ENCODE measurements at places on chromosomes 16 and 17.

- no peak for DNase-seq
These were observed 104.4 kb upstream of the CACNG5 start for GRCh38 chr17:66730461-66730923.

DNA sequence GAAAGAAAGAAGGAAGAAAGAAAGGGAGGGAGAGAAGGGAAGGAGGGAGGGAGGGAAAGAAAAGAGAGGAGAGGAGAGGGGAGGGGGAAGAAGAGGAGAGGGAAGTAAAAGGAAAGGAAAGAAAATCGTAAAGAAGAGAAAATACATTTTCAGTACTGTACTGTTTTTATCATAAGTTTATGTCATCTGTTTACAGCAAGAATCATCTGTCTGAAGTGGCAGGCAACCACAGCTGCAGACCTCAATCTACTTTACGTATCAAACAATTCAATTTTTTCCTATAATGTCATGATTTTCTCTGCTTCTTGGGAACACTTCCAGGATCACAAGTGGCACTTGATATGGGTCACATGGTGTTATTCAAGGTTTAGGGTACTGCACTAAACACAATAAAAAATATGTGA, 58.3 kb downstream of the USP32 start:
- no peak for DNase-seq

DNA sequence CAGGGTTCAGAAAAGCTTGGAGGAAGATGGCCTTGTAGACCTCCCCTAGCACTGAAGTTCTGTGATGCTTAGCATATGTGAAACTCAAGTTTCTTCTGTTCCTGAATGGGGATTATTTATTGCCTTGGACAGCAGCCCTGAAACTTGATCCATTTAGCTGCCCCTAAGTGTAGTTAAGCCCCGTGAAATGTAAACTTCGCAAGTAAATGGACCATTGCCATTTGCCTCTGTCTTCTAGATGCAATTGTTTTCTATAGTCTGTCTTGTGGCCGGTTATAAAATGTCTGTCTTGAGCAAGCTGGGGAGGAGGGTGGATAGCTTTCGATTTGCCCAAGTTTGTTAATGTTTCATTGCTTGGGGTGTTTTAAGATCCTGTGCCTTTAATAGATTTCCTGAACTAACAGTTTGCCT, 261.8 kb downstream of the CDH13 start:
- DNase-seq = no peak

- no peak for DNase-seq
These were observed 54.8 kb downstream of the PSMD12 start for GRCh38 chr17:67311575-67311974.

GRCh38 chr16:21646091-21646490, 6.3 kb downstream of the IGSF6 start:
- no peak for DNase-seq

- no peak for DNase-seq
These were observed 46.4 kb downstream of the NKD1 start for GRCh38 chr16:50594308-50595260.

DNA sequence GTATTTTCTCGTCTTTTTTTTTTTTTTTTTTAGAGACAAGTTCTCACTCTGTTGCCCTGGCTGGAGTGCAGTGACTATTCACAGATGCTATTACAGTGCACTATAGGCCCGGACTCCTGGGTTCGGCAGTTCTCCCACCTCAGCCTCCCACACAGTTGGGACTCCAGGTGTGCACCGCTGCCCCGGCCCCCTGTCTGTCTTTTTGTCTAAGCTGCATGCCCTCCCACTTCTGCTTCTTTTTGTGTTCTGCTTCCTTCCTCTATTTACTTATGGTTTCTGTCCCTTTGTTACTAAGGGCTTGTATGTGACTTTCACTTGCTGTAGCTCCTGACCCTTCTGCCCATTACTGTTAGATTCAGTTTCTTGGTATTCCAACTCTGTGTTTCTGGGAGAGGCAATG, 20.5 kb downstream of the SLC7A6 start:
- no peak for DNase-seq

DNA sequence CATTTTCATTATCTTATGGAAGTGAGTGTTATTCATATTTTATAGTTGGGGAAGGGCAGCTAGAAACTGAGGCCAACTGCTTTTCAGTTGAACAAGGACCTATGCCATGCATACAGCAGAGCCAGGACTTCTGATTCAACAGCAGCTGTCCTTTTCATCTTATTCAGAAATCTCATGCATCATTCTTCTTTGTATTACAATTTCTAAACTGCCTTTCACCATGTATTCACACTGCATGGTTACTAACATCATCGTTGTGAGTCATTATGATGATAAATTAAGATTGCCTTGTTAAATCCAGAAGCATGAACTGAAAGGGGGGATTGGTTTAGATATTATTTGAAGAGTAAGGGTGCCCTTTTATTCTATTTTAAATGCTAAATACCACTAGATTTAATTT, 1470.1 kb upstream of the GOT2 start:
- no peak for DNase-seq

DNA sequence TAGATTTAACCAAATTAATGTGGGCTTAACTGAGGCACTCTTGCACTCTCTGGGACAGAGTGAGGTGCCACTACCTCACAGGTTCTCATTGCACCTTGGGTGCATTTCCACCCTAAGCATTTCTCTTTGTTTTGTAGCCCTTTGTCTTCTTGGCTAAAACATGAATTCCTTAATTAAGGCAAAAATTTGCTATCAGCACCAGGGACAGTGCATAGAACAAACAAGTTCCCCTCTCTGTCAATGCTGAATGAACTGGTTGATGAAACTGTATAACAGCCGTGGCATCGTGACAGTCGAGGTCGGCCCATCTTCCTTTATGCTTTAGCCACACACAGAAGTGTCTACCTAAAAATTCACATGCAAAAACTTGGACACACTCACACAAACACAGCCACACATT, 74.8 kb downstream of the HS3ST2 start:
- no peak for DNase-seq

DNA sequence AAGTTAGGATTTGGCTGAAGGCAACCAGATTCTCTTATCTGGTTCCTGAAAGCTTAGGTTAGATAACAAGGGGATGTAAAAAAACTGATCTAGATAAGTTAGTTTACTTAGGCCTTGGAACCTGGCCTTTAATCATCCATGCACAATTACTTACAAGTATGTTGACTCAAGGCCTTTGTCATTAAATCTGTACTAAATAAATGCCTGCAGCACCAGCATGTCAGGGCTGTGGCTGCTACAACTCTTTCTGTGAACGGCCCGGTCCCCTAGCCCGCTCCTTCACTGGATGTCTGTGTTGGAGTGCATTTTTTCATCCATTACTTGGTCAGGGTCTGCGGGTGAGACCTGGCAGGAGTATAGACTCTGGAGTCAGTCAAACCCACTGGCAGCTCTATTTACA, 48.4 kb upstream of the ALDH3A1 start:
- DNase-seq = no peak

DNA sequence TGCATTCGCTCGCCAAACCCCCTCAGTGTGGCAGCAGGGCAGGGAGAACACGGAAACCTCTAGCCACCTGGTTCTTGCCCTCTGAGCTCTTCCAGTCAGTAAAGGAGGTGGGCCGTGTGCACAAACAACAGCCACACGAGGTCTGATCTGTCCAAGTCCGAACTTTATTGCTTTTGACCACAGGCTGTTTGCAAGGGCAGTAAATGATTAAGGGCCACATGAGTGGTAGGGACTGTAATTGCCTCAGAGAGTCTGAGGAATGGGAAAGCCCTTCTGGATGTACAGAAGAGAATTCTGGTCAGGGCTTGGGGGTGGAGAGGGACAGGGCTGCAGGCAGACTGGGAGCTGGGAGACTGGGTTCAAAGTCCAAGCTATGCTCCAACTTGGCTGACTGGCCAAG, 75.7 kb upstream of the LHX1 start:
- no peak for DNase-seq

- no peak for DNase-seq
These were observed 3.1 kb downstream of the BANP start for GRCh38 chr16:87954361-87954760.

- DNase-seq = no peak
These were observed 98.4 kb upstream of the PLCG2 start for GRCh38 chr16:81680444-81681275.

- peak; percentile 88 for DNase-seq
These were observed at the start of gene DLX3 for GRCh38 chr17:49995055-49995738. TSS of gene DLX3 (minus strand) at chr17:49995224. CDS start at chr17:49994998, 226 bp downstream.

DNA sequence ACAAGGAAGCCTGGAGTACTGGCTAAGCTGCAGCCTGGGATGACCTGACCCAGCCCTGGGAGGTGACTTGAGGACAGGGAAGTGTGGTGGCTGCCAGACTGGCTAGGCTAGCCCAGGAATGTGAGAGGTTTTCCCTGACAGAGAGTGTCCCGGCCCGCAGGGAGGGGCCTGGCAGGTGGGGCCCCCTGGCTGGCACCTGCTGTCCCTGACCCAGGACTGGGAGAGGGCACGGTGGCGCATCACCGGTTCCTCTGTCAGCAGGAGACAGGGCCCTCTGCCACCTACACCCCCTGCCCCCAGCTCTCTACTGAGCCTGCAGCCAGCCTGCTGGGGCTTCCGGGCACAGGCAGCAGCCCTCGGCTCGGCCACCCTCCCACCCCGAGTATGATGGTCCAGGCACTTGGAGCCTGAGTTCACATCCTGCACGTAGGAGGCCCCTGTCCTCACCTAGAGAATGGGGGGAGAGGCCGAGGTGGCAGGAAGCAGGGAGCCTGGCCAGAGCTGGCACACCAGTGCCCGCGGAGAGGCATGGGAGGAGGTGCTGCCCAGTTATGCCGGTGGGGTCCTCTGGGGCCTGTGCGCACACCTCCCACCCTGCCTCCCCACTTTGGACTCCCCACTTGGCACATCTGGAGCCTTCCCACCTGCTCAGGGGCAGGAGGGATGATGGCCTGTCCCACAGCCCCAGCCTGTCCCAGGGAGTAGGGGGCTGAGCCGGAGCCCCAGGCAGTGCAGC, 528 bp downstream of the PRSS27 start:
- DNase-seq = no peak

DNA sequence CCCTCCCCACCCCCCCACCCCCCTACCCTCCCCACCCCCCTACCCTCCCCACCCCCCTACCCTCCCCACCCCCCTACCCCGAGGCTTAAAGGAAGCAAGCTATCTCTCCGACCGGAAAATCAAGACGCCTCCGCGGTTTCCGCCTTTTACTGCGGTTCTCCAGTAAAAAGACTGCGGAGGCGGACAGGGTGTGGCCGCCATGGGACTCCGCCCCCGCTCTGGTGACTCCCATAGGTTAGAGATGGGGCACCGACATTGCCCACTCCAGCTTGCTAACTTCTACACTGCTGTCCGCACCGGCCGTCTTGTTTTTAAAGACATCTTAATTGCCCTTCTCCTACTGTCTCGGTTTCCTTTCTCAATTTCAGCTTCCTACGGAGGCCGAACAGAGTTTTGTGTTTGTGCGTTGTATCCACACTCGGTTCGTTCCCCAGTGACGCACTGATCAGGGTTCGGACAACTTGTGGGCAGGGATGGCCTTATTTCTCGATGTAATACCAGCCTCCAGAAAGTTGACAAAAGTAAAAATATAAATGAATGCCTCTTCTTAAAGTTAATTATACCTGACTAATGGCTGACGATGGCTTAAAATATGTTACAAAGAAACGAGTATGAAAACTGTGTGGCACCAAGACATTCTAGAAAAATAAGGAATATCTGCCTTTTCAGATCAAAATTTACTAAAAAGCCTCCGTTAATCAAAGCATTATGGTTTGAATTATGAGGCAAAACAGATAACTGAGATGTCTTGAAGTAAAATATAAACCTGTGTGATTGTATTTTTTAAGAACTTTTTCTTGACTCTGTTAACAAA, 1.1 kb upstream of the ZNF200 start:
- no peak for DNase-seq

DNA sequence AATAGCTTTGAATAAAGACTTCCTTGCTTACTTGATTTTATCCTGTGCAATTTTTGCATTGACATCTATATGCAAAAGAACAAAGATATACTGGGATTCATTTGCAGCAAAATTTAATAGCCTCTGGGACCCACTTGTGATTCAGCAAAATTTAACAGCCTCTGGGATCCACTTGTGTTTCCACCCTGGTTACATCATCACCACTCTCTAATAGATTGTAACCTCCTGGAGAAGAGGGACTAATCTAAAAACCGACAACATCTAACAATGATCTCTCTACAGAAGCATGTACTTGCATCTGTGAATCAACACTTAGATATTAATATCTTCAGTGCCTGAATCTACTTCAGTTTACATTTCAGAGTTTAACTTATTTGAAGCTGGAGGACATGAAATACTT, 202.0 kb upstream of the CPHXL start:
- DNase-seq = no peak

DNA sequence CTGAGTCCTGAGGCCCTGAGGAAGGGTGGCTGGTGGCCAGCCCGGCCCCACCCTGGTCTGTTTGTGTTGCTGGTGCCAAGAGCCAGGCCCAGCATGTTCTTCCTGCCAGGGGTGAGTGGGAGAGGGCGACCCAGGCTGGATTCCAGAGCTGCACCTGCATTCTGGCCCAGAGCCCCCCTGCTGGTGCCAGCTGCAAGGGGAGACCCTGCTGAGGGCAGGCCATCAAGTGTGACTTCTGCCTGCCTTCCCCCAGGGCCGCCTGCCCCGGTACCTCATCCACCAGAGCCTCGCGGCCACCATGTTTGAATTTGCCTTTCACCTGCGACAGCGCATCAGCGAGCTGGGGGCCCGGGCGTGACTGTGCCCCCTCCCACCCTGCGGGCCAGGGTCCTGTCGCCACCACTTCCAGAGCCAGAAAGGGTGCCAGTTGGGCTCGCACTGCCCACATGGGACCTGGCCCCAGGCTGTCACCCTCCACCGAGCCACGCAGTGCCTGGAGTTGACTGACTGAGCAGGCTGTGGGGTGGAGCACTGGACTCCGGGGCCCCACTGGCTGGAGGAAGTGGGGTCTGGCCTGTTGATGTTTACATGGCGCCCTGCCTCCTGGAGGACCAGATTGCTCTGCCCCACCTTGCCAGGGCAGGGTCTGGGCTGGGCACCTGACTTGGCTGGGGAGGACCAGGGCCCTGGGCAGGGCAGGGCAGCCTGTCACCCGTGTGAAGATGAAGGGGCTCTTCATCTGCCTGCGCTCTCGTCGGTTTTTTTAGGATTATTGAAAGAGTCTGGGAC, 2.4 kb upstream of the TCAP start:
- DNase-seq = no peak

DNA sequence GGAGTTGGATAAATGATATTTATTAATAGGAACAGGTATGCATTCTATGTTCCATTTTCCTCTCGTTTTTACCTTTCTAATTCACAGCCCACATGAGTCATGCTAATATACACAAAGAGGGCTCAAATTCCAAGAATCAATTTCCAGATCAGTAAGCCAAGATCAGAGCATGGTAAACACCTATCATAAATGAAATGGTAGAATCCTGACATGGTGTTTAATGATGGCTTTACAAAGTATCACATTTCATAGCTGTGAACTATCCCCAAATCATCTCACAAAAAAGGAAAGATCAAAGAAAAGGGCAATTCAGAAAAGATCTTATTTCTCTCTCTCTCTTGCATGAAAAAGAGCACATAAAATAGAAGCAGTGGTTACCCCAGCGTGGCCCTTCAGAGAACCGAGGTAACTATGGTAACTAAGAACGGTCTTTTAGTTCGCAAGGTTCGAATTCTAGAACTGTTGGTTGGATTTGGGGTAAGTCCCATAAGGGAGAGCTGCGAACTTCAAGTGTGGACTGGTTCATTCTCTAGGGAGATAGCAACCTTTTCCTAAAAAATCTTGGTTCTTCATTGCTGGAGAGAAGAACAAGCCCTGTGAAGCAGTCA, 73.0 kb downstream of the MARCHF10 start:
- DNase-seq = peak; percentile 45
